ENCODE measurements at places on chromosomes 1 and 21.

- no peak for DNase-seq
Measured at GRCh38 chr1:44684525-44684924, 10.0 kb downstream of the ARMH1 start.

DNA sequence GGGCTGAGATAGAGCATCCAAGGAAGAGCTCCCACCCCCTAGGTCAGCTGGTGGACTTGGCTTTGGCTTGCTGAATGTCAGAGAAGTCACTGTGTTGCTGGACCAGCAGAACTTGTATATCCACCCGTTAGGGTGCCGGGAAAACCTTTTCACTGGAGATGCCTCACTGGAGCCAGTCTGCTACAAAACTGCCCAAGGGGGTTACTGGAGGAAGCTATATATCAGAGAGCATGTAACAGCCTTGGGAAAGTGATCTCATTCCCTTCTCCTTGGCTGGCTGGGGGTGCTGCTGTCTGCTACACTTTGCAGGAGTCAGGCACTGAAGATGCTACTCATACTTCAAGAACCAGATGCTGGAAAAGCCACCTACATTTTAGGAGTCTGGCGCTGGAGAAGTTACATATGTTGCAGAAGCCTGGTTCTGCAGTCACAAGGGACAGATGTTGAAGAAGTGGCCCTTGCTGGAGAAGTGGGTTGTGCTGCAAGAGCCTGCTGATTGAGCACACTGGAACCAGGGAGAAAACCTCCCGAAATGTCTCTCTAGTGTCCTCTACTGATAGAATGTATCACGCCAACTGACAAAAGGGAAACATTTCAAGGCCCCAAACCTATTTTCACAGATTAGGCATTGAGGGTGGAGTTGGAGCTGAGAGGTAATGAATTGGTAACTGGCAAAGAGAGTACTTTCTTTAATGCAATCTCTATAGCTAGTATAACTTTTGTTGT lies 250.6 kb downstream of the SPATA17 start:
- no peak for DNase-seq

DNA sequence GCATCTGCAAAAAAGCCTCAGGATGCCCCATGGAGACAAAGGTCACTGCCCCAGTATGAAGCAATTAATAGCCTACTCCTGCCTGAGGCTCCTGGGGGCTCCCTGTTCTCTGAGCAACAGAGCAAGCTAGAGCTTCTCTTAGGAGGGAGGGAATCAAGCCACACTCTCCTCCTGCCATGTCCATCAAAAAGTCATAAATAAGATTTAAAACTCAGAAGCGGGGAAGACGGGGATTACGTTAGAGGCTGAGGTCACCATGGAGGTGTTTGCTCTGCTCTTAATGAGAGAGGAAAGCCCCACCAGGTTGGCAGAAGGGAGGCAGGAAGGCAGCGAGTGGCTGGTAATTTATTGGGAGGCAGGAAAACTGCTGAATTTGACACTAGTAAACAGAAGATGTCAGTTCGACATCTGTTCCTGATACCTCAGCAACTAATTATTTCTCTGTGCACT lies 98.4 kb upstream of the TNR start:
- DNase-seq = no peak

DNA sequence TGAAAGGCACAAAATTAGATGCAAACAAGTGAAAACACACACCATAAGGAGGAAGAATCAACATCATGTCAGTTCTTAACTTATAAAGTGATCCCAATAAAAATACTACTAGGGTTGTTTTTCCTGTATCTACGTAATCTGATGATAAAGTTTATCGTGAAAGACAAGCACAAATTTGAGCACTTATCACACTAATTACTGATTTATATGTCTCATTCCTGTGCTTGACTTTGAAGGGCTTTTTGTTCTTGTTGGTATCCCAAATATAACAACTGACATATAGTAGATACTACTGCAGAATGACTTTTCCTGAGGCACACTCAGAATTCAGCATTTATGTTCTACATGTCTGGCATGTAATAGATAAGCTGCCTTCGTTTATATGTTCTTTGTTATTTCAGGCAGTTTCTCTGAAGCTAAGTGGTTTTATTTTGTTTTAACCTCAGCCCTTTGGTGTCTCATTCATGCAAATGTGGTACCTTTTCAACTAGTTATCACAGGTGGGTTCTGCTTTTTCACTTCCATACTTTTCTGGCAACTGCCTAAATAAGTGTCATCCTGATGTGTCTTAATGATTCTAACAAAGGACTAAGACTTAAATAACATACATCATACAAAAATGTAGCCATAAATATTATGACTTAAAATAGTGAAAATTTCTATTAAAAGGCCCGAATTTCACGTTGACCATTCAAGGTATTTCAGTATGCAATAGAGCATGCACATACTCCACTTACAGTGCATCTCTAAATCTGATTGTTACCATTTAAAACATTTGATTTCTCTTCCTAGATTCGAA lies 73.2 kb downstream of the LRRC8C start:
- DNase-seq = no peak

DNA sequence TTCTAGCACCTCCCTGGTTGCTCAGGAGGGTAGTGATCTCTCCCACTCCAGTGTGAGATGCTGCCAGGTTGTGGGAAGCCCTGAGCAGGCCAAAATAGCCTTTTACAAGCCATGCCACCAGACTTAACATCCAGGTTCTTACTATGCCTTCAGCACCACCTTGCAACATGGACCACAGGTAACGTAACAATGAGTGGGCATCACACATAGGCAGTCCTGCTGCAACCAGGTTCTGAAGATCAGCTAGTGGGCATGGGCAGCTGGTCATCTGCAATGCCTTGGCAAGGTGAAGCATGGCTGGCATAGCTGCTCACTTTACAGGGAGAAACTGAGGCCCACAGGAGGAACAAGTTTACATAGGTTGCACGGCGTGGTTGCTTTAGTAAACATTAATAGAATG lies 40.7 kb downstream of the DHCR24 start:
- no peak for DNase-seq

GRCh38 chr1:215501496-215501895 lies 65.6 kb upstream of the KCTD3 start:
- DNase-seq = no peak

- DNase-seq = no peak
Measured at GRCh38 chr1:45530632-45531135, 9.0 kb upstream of the PRDX1 start.

- DNase-seq = no peak
Measured at GRCh38 chr1:53669621-53670191, 69.3 kb downstream of the GLIS1 start.

GRCh38 chr1:84538599-84538998 lies 32.2 kb upstream of the GNG5 start:
- no peak for DNase-seq

DNA sequence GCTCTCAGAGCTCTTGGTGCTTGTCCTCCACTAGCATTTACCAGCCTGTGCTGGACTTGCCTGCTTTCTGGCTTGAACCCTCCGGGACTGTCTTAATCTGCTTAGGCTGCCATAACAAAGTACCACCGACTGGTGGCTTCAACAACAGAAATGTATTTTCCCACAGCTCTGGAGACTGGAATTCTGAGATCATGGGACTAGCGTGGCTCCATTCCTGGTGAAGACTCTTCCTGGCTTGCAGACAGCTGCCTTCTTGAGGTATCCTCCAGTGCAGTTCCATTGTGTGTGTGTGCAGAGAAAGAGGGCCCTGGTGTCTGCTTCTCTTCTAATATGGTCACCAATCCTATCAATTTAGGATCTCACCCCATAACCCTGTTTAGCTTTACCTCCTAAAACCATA lies 22.0 kb upstream of the RCAN1 start:
- no peak for DNase-seq

GRCh38 chr1:19730793-19731192 lies 66.1 kb downstream of the HTR6 start:
- DNase-seq = no peak

GRCh38 chr1:235937123-235937522 lies 70.4 kb upstream of the LYST start:
- no peak for DNase-seq

DNA sequence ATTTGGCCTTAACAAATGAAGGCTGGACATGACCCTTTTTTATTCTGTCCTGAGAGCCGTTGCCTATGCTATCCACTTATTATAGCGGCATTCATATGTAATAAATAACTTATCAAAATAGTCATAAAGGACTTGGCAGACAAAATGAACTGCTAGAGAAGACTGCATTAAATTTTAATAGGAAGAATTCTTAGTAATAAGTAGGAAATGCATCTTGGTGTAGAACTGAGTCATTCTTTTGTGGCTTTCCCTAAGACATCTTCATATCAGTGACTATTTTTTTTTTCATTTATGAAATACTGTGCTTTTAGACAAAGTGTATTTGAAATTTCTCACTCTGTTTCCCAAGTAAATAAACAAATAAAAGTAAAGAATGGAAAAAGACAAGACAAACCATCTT lies 45.6 kb downstream of the PBX1 start:
- no peak for DNase-seq

- DNase-seq = no peak
Measured at GRCh38 chr1:70672442-70672888, 261.4 kb downstream of the CTH start.

GRCh38 chr1:31152181-31152795 lies 86.8 kb upstream of the PUM1 start:
- no peak for DNase-seq

DNA sequence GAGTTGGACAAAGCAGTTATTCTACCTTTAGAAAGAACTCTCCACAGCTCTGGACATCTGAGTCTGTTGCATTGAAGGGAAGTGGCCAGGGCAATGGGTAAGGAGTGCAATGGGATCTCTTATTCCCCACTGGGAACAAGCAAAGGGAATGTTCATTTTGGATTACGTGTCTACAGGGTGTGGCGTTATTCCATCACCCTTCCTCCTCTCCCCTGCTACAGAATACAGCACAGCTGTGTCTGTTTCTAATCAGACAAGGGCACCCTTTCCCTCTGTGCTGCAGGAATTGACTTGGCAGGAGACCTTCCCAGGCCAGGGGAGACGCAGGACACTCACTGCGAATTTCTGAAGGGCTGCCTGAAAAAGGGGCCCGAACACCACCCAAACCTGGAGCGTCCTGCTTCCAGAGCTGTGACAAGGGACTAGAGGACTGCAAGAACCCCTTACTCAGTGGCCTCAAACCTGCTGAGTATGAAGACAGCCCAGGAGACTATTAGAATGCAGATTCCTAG lies 163.6 kb upstream of the RAB4A start:
- no peak for DNase-seq

DNA sequence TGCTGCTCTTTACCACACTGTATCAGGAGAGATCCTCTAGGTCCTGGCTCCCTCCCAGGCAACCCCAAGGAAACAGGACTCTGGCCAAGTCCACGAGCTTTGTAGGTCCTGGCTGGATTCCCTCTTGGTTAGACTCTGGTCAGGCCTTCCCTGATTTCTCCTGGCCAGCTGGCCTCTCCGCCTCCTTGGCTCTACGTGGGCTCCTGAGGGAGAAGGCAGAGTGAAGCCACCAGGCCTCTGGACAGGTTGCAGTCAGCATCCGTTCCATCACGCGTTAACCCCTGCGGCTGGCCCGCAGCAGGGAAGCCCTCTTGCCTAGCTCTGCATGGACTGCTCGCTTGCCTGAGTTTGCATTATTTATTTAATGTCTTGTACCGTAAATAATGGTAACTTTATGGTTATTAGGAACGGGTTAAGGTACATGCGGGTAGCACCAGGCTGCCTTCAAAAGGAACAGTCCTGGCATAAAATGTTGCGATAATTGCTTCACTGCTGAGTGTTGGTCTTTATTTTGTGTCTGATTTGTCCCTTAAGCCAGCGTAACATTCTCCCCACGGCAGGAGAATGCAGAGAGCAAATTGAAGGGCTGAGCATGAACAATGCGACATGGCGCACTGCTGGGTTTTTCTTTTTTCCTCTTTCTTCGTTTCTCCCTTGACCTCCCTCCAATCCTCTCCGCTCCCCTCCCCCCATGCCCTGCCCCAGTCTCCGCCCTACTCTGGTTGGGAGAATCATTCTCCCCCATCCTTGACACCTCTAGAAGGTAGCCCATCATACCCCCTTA lies 100.3 kb downstream of the RNF220 start:
- no peak for DNase-seq

GRCh38 chr1:220369511-220369910 lies 97.3 kb upstream of the RAB3GAP2 start:
- no peak for DNase-seq

DNA sequence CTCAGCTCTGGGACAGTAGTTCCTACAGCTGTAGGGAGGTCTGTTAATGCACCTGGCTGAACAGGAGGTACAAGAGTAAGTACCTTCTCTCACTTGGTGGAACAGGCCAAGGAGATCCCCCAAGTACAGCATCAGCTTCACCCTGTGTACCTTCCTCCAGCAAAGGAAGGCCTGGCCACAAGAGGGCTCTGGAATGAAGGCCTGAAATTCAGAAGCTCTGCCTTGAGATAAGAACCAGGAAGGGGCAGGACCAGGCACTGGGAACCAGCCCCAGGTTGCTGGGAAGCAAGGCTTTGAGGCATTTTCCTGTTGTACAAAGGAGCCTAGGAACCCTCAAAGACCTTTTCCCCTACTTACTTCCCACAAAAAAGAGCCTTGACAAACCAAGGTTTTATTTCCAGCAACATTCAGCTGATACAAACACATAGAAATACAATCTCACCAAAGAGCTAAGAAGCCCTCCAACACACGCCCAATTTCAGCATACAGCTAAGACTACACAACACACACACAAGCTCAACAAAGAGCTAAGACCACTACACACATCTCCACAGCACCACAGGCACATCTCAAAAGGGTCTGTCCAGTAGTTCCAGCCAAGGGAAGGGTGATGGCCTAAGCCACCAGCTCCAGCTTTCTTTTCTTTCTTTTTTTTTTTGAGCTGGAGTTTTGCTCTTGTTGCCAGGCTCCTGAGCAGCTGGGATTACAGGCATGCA lies 23.5 kb downstream of the F11R start:
- DNase-seq = no peak

- DNase-seq = no peak
Measured at GRCh38 chr1:219405531-219406331, 207.2 kb downstream of the ZC3H11B start.

- DNase-seq = no peak
Measured at GRCh38 chr1:37850352-37850955, 8.9 kb downstream of the MTF1 start.

DNA sequence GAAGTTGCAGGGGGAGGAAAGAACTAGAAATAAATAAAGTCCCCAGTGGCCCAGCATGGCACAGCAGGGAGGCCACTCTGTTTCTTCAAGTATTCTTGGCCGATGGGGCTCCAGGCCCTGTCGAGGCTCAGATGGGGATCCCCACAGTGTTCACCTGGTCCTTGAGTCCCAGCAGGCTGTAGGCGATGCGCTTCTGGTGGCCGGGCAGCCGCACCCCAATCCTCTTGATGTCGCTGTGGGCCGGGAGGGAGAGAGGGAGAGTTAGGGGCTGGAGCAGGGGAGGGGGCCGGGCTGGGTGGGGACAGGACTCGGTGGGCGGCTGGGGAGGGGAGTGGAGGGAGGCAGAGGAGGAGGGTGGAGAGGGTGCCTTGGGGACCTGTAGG lies 30.8 kb downstream of the EPHA2 start:
- no peak for DNase-seq

GRCh38 chr1:12636098-12636950 lies 7.6 kb upstream of the AADACL4 start:
- DNase-seq = no peak
